ENCODE measurements at places on chromosomes 2 and 18. TPM values are rescaled to one million over a fixed set of nuclear protein-coding genes. Genes with fewer than 3 reads are reported as not detected.
A peak's percentile ranks its signal among the peaks of the same experiment; 100 is the strongest.

DNA sequence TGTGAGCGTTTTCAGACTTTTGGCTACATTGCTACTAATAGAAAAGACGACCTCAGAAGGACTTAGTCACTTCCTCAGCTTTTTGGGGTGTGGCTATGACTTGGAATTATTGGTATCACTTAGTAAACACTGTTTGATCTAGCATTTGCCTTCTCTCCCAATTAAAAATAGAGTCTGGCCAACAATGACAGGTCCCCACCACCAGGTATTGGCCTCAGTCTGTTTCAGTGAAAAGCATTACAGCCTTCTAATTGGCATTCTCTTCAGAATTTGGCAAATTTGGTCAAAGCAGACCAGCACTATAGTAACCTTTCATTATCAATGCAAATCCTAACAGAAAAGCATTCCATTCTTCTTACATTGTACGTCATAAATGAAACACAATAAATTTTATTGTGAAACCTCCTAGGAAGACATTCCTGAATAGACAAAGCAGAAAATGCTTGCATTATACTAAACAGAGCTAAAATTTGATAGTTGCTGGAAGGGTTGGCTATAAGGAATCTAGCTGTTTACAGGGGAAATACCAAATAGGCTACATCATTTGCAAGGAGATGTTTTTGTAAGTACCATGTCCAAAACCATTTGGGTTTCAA lies 613.9 kb downstream of the IRS1 start:
- no peak for DNase-seq
- peaks cover 10% of the 10 kb centered on the region for H3K4me1 ChIP-seq
- H3K36me3 ChIP-seq, result no peaks in the 10 kb centered on the region
- no peak overlapping the region for H3K4me3 ChIP-seq

- no peak overlapping the region for H3K4me3 ChIP-seq
- no peaks in the 10 kb centered on the region for H3K27me3 ChIP-seq
- DNase-seq, result no peak
- H3K27ac ChIP-seq, result no peak overlapping the region
These were observed 342.4 kb downstream of the TNS1 start for GRCh38 chr2:217660423-217660822.

- no peaks in the 10 kb centered on the region for H3K4me1 ChIP-seq
- H3K36me3 ChIP-seq, result no peaks in the 10 kb centered on the region
- no peak for DNase-seq
- no peaks in the 10 kb centered on the region for H3K27me3 ChIP-seq
These were observed 136.6 kb upstream of the ACAA2 start for GRCh38 chr18:49949951-49950395.

DNA sequence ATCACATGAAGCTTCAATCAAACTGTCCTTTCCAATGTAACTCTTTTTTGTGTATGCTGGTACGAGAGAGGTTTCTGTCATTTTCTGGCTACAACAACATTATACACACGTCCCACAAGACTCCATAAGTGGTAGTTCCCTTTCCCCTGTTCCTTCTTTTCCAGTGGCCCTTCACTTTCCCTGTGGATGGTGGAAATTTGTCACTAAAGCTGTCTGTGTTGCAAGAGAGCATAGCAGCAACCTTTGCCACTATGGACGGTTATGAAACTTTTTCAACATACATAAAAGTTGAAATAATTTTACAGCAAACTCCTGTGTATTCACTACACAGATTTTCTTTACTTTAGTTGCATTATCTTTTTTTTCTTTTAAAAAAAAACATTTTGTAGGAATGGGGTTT lies 18.7 kb downstream of the DBI start:
- no peak overlapping the region for H3K4me3 ChIP-seq
- no peaks in the 10 kb centered on the region for H3K27me3 ChIP-seq
- no peak overlapping the region for H3K27ac ChIP-seq
- DNase-seq, result no peak

DNA sequence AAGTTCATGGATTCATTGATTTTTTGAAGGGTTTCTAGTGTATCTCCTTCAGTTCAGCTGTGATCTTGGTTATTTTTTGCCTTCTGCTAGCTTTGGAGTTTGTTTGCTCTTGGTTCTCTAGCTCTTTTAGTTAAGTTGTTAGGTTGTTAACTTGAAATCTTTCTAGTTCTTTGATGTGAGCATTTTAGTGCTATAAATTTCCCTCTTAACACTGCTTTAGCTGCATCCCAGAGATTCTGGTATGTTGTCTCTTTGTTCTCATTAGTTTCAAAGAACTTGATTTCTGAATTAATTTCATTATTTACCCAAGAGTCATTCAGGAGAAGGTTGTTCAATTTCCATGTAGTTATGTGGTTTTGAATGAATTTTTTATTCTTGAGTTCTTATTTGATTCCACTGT lies 210.6 kb downstream of the IRS1 start:
- no peak overlapping the region for H3K27ac ChIP-seq
- H3K4me3 ChIP-seq, result no peak overlapping the region
- no peak for DNase-seq
- H3K27me3 ChIP-seq, result no peaks in the 10 kb centered on the region

ST6GAL2 gene
- total RNA-seq, result 107 TPM

DNA sequence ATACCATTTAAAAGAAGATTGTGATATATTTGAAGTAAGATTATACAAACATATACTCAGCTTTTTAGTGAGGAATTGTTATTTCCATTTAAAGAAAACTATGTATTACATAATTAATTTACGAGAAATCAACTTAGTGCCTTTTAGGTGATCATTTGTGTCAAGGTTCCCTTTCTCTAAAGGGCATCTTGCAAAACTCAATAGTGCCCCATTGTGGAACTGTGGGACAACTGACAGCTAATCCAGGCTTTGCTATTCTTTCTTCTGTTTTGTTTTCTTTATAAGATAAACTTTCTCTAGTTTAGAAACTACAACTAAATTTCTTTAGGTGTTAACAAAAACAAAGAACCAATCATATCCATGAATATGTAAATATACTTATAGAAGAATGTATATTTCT lies 24.3 kb upstream of the VIT start:
- no peaks in the 10 kb centered on the region for H3K27me3 ChIP-seq
- H3K4me3 ChIP-seq, result no peak overlapping the region
- DNase-seq, result no peak
- no peaks in the 10 kb centered on the region for H3K4me1 ChIP-seq
- H3K36me3 ChIP-seq, result no peaks in the 10 kb centered on the region
- H3K27ac ChIP-seq, result no peak overlapping the region

GRCh38 chr2:241129086-241129871 lies 20.0 kb downstream of the PASK start:
- DNase-seq, result no peak
- no peaks in the 10 kb centered on the region for H3K4me1 ChIP-seq
- H3K4me3 ChIP-seq, result no peak overlapping the region
- no peak overlapping the region for H3K27ac ChIP-seq

DNA sequence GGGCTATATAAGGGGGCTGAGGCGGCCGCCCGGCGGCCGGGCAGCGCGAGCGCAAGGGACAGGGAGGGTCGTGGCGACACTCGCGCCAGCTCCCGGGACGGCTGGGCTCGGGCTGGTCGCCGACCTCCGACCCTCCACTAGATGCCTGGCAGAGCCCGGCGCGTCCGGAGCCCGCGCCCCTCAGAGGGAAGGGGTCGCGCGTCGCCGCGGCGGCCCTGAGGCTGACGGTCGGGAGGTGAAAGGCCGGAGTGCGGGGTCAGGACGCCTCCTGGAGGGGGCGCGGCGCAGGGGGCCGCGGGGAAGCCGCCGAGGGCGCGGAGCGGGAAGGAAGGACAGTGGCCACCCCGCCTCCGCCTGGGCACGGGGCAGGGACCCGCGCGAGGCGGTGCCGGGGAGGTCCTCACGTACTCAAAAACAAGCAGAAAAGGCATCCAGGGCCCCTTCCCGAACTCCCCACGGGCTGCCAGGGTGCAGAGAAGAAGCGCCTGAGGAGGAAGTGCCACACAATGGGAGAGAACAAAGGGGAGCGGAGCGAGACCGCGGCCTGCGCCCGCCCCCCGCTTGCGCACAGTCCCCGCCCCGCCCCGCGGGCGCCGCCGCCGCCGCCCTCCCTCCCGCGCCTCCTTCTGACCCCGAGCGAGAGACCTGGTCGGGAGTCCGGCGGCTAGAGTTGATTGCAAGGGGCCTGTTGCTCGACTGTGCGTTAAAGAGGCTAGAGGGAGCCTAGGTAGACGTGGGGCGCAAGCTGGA lies 776 bp upstream of the KLF7 start:
- H3K4me1 ChIP-seq, result peaks cover under 1% of the 10 kb centered on the region
- H3K27me3 ChIP-seq, result no peaks in the 10 kb centered on the region
- H3K27ac ChIP-seq, result peak overlapping the region; percentile 100
- no peaks in the 10 kb centered on the region for H3K36me3 ChIP-seq
- peak; percentile 93 for DNase-seq

DNA sequence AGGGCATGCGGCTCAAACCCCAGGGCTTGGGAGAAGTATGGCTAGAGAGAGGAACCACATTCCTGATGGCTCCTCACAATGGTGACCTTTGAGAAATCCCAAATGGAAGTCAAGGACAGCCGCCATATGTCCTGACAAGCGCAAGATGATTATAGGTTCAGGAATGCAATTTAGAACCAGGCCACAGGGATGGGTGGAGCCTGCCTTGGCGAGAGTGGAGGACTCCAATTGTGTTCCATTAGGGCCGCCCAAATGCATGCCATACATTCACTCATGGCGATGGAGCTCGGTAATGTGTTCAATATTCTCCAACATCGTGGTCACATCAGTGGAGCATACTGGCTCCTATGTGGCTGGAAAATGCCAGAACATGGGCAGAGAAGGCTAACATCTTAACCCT lies 662.9 kb upstream of the ID2 start:
- H3K27ac ChIP-seq, result no peak overlapping the region
- H3K4me1 ChIP-seq, result no peaks in the 10 kb centered on the region
- H3K36me3 ChIP-seq, result no peaks in the 10 kb centered on the region
- no peaks in the 10 kb centered on the region for H3K27me3 ChIP-seq
- no peak overlapping the region for H3K4me3 ChIP-seq
- DNase-seq, result no peak

DNA sequence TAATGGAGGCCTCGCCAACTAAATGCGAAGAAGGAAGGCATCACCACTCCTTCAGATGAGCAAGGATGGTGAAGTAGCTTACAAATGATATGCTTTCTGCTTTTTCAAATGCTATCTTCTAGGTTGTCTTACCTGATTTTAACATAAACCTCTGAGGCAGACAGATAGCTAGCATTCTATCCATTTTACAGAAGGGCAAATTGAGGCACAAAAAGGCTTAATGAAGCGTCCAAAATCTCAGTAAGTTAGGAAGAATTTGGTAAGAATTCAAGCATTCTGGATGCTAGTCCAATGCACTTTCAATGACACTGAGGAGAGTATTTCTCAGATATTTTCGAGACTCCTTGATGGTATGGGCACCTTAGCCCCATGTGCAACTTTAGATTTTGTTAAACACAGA lies 81.8 kb downstream of the LRP2 start:
- no peak overlapping the region for H3K4me3 ChIP-seq
- no peak overlapping the region for H3K27ac ChIP-seq
- no peaks in the 10 kb centered on the region for H3K27me3 ChIP-seq
- no peaks in the 10 kb centered on the region for H3K4me1 ChIP-seq
- DNase-seq, result no peak

YPEL5 gene
- 101 TPM for total RNA-seq

TMEM37 gene
- total RNA-seq, result 5.2 TPM

TMEM247 gene
- not detected for total RNA-seq

DNA sequence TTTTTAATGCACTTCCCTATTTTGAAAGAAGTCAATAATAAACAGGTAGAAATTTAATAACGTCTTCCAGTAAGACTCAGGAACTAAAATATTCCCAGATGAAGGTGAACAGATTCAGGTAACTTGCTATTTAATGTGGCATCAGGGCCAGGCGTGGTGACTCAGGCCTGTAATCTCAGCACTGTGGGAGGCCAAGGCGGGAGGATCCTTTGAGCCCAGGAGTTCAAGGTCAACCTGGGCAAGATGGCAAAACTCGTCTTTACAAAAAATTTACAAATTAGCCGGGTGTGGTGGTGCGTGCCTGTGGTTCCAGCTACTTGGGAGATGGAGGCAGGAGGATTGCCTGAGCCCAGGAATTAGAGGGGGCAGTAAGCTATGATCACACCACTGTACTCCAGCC lies 81.8 kb downstream of the NXPH2 start:
- no peak for DNase-seq
- H3K27ac ChIP-seq, result no peak overlapping the region
- H3K27me3 ChIP-seq, result no peaks in the 10 kb centered on the region
- no peak overlapping the region for H3K4me3 ChIP-seq
- no peaks in the 10 kb centered on the region for H3K36me3 ChIP-seq

KCNF1 gene
- not detected for total RNA-seq

DNA sequence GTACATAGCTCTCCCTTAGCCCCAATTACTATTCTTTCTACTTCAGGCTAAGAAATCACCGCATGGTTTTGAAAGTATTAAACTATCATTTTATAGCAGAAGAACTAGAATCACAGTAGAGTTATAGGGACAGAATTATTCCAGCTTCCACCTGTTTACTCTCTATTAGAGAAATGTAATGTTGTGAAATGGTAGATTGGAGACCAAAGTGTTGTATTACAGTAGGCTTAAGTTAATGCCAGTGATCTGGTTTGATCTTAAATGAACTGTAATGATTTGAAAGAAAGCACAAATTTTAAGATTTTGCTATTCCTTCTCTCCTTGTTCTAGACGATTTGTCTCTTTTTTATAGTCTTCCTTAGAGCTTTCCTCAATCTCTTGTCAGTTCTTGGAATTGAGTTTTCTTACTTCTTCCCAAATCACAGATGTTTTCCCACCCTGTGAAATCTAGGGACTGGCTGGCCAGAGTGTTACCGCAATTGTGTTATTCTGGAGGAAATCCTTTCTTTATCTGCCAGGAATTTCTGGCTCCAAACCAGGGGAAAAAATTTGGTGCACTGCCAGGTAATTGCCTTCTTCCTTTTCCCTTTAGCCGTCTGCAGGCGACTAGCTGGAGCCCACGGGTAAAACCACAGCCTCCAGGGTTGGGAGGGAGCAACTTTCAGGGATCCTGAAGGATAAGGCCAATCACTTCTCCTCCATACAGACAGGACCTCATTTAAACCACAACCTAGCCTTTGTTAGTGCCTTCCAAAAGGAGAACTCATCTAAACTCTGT lies 51.7 kb downstream of the NOP58 start:
- no peaks in the 10 kb centered on the region for H3K27me3 ChIP-seq
- no peaks in the 10 kb centered on the region for H3K4me1 ChIP-seq
- H3K4me3 ChIP-seq, result no peak overlapping the region
- no peaks in the 10 kb centered on the region for H3K36me3 ChIP-seq
- peak; percentile 72 for DNase-seq

DNA sequence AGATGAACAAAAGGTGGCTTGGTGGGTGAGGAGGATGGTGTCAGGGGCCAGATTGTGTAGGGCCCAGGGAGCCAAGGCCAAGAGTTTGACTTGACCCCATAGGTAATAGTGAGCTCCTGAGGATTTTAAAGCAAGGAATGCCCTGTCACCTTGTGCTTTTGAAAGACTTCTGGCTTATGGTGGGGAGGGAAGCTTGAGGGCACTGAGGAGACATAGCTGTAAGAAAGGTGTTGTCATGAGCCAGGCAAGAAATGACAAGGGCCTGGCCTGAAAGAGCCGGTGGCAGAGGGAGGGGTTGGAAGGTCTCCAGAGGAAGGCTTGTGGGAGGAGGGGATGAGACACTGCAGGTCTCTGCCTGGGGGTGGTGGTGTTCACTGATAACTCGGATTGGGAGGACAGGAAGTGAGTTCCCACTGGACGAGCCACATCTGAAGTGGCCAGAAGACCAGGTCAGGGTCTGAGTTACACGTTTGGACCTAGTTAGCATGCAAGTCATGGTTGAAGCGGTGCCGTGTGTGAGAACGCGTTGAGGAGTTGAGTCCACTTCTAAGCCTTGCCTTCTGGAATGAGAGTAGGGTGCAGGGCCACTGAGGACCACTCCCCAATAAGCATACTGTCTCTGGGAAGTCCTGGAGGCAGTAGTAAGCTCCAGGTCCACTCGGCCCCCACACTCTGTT lies 64.3 kb downstream of the TET3 start:
- H3K4me1 ChIP-seq, result no peaks in the 10 kb centered on the region
- no peak for DNase-seq
- H3K36me3 ChIP-seq, result no peaks in the 10 kb centered on the region
- no peaks in the 10 kb centered on the region for H3K27me3 ChIP-seq

Measured in aorta (tissue), 5 donors.